ENCODE measurements at places on chromosomes 6 and 20. TPM values are rescaled to one million over a fixed set of nuclear protein-coding genes. Genes with fewer than 3 reads are reported as not detected.
A peak's percentile ranks its signal among the peaks of the same experiment; 100 is the strongest.

Gene FKBP5
- total RNA-seq: 120 TPM

Gene TUBB2B
- total RNA-seq: 0.35 TPM

Gene CTAGE9
- total RNA-seq: not detected

Gene CD83
- total RNA-seq: 19.9 TPM

Gene PSORS1C2
- not detected for total RNA-seq

DNA sequence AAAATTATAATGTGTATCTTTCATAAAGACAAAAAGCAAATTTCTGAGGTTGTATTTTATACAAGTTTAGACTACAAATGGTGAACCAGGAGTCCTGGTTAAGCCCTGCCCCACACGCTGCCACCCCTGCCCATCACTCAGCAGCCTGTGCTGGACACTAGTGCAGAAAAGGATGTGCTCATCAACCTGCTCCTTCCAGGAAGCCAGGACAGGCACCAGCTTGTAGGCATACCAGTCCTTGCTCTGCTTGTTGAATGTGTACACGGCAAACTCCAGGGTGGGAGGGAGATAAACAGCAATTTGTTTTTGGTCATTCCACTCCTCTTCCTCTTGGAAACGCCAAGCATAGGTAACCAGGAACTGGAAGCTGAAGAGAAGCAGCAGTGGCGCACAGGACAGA is 18.1 kb downstream of the CST9L start:
- no peaks in the 10 kb centered on the region for H3K4me1 ChIP-seq
- no peak for DNase-seq
- no peak overlapping the region for H3K4me3 ChIP-seq
- H3K27me3 ChIP-seq: no peaks in the 10 kb centered on the region

GRCh38 chr6:51365566-51365965 is 546.9 kb downstream of the TFAP2B start:
- H3K27me3 ChIP-seq: no peaks in the 10 kb centered on the region
- H3K27ac ChIP-seq: no peak overlapping the region
- no peak for DNase-seq
- no peak overlapping the region for H3K4me3 ChIP-seq
- H3K36me3 ChIP-seq: no peaks in the 10 kb centered on the region
- H3K4me1 ChIP-seq: no peaks in the 10 kb centered on the region

DNA sequence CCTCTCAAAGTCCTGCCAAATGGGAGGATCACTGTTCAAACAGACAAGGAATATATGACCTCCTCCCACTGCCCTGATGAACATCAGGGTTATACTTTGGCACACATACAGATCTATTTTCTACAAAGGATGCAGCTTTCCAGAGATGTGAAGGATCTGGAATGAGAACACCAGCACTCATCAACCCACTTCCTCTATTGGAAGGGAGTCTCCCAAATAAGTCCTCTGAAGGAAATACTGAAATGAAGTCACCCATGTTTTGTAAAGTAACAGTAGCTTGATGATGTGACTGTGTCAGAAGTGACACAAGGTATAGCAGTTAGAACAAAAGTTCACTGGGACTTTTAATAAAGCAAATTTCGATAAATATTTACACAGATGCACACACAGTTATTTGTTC is 104.9 kb downstream of the OGFRL1 start:
- peaks cover 13% of the 10 kb centered on the region for H3K4me1 ChIP-seq
- H3K36me3 ChIP-seq: no peaks in the 10 kb centered on the region
- DNase-seq: no peak
- H3K4me3 ChIP-seq: no peak overlapping the region

DNA sequence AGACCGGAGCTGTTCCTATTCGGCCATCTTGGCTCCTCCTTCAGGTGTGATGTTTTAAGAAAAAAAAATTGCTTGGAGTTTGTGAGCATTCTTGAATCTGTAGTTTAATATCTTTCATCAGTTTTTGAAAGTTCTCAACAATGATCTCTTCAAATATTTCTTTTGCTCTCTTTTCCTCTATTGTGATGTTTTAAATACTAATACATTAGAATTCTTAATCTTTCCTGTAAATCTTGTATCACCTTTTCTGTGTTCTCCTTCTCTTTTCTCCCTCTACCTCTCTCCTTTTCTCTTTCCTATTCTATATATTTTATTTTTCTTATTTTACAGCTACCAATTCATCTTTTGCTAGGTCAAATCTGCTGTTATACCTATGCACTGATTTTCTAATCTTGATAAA is 212.3 kb downstream of the RPS12 start:
- H3K4me1 ChIP-seq: no peaks in the 10 kb centered on the region
- DNase-seq: no peak
- H3K27me3 ChIP-seq: no peaks in the 10 kb centered on the region
- peaks cover 6% of the 10 kb centered on the region for H3K36me3 ChIP-seq
- H3K4me3 ChIP-seq: no peak overlapping the region

- no peaks in the 10 kb centered on the region for H3K36me3 ChIP-seq
- H3K4me1 ChIP-seq: no peaks in the 10 kb centered on the region
- DNase-seq: no peak
- no peaks in the 10 kb centered on the region for H3K27me3 ChIP-seq
- no peak overlapping the region for H3K27ac ChIP-seq
These were observed 10.4 kb upstream of the SNPH start for GRCh38 chr20:1255675-1256074.

DNA sequence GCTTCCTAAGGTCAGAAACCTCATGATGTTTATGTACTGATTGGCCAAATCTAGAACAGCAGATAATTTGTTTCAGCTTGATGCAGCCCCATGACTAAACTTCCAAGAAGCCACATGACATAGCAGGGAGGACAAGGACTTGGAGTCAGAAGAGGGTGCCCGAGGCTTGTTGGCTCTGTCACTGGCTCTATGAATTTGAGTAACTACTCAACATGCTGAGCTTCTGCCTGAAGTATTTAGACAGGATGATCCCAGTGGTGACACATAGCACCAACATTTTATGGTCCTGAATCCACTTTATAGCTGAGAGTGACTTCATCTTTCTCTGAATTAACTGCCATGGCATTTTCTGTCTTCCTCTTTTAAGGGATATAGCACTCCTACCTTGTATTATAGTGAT is 13.5 kb upstream of the TBX18 start:
- peaks cover 42% of the 10 kb centered on the region for H3K27me3 ChIP-seq
- H3K4me1 ChIP-seq: peaks cover 6% of the 10 kb centered on the region
- peaks cover 1% of the 10 kb centered on the region for H3K36me3 ChIP-seq

GRCh38 chr6:67558985-67559384 is 1076.1 kb upstream of the ADGRB3 start:
- no peak for DNase-seq
- H3K4me3 ChIP-seq: no peak overlapping the region
- H3K4me1 ChIP-seq: no peaks in the 10 kb centered on the region
- no peak overlapping the region for H3K27ac ChIP-seq

DNA sequence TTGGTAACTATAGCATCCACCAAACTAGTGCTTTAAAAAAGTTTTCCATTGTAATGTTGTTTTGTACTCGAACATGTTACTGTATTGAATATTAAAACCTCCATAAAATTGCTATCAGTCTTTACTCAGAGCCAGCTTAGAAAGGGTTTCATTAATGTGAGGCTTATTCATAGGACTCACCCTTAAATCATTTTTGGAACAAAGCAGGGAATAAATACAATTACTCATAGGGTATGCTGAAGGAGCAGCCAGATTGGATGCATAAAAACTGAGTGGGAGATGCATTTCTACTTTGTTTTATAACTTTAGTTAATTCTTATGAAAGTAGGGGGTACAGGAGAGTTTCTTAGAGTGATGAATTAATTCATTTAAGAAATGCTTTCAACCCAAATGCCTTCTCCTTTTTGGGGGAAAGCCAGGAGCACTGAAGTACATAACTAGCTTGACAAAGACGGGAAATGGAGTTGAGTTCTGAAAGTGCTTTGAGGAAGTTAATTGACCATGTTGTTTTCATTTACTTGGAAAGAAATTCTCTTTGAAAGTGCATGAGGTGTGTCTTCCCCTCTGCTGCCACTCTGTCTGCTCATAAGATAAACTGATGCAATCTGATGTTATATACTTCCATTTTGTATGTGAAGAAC is 90.3 kb downstream of the RNF144B start:
- H3K27ac ChIP-seq: peak overlapping the region; percentile 24
- H3K36me3 ChIP-seq: no peaks in the 10 kb centered on the region
- H3K27me3 ChIP-seq: peaks cover 31% of the 10 kb centered on the region
- H3K4me1 ChIP-seq: peaks cover 17% of the 10 kb centered on the region

- H3K4me3 ChIP-seq: no peak overlapping the region
- H3K36me3 ChIP-seq: no peaks in the 10 kb centered on the region
- no peaks in the 10 kb centered on the region for H3K27me3 ChIP-seq
- DNase-seq: no peak
- H3K4me1 ChIP-seq: no peaks in the 10 kb centered on the region
These were observed 110.4 kb downstream of the PLCB4 start for GRCh38 chr20:9179193-9179802.

DNA sequence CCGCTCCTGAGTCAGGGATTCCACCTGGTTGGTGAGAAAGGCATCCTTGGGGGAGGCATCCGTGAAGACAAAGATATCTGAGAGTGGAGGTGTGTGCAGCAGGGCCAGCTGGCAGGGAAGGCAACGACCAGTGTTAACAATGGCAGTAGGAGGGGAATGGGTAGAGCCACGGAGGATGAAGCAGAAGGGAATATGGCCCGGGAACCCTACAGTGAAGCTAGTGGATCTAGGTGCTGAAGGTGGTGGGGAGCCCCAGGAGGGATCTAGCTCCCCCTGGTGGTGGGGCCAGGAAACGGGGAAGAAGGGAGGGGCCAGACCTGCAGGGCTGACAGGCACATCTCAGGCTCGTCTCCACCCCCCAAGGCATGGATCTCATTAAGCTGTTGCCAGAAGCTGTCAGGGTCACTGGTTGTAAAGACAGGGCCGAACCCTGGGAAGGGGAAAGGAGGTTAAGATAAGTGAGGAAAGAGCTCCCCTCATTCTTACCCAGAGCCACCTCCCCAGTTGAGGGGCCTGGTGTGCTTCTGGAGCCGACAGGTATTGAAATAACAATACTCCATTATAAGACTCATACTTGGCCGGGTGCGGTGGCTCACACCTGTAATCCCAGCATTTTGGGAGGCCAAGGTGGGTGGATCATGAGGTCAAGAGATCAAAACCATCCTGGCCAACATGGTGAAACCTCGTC is 7.3 kb downstream of the VWA7 start:
- no peak overlapping the region for H3K4me3 ChIP-seq
- no peak overlapping the region for H3K27ac ChIP-seq
- H3K27me3 ChIP-seq: no peaks in the 10 kb centered on the region
- no peaks in the 10 kb centered on the region for H3K36me3 ChIP-seq
- peak; percentile 90 for DNase-seq

DNA sequence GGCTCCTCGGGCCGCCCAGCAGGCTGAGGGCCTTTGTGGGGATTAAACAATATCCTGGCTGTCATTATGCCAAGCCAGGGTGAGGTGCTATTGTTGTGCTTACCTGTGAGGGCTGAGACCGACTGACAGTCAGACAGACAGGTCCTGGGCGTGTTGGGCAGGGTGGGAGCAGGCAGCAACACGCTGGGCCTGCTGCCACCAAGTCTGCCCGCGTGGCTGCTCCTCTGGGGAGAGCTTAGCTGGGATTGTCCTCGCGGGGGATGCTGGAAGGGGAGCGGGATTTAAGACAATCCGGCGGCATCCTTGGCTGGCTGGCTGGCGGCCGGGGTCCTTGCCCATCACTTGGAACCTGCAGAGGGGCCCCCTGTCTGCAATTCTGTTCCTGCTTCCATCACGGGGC is 20.0 kb downstream of the ITPR3 start:
- no peak overlapping the region for H3K4me3 ChIP-seq
- H3K36me3 ChIP-seq: peaks cover 4% of the 10 kb centered on the region
- H3K4me1 ChIP-seq: peaks cover 25% of the 10 kb centered on the region

DNA sequence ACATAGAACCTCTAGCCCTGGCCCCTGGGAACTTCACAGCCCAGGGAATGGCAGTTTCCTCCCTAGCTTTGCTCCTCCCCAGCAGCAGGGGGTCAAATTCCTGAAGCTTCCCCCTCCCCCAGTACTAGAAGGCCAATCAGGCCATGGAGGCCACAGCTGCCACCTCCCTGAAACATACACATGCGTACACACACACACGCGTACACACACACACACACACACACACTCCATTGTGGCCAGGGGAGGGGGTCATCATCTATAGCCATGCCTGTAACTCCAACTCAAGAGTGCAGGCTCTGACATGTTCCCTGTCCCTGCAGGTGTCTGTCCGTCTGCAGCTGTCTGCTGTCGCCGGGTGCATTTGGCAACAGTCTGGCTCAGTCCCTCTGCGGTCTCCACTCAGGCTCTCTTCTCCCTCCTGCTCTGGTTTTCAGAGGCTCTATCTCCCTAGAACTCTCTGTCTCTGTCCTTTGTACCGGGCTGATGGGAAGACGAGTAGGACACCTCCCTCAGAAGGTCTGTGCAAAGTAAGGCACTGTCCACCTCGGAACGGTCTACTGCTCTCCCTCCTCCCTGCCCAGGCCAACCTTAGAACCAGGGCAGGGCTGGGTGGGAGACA is 1.4 kb downstream of the LRFN2 start:
- H3K4me1 ChIP-seq: peaks cover 6% of the 10 kb centered on the region
- no peaks in the 10 kb centered on the region for H3K36me3 ChIP-seq
- peak overlapping the region; percentile 88 for H3K4me3 ChIP-seq
- peaks cover 31% of the 10 kb centered on the region for H3K27me3 ChIP-seq
- DNase-seq: no peak

DNA sequence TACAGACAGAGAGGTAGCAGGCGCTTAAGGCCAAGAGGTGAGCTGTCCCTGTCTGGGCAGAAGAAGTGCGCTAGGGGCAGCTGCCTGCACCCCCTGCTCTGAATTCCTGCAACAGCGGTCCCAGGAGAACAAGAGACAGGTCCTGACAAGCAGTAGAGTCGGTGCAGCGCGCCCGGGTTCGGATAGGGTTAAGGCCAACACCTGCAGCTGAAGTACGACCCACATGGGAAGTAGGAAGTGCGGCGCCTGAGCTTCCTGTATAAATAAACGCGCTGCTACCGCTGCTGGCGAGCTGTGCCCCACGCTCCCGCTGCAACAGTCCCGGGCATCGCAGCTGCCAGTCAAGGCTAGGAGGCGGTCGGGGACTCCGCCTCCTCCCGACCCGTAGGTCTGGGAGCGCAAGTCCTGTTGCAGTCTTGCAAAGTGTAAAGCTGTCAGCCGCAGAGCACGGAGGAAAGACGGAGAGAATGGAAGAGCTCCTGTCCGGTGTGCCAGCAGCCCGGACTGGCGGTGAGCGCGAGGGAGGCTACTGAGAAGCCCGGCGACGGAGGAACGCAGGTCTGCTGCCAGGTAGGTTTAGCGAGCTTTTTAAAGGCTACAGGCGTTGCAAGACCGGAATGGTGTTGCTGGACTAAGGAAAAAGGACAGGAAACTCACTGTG is at the start of gene RNF144B:
Gene RNF144B (plus strand): TSS at position 290 of the 661 bp plus-strand sequence. CDS start 12,185 bp downstream, outside the sequence.
- H3K36me3 ChIP-seq: peaks cover 2% of the 10 kb centered on the region
- H3K27ac ChIP-seq: peak within 1 kb of the TSS; percentile 59
- H3K4me1 ChIP-seq: peaks cover 46% of the 10 kb centered on the region
- DNase-seq: peak; percentile 65
